Spinal cord (tissue), 10 donors: ENCODE measurements at places on chromosomes 5 and 9. TPM values are rescaled to one million over a fixed set of nuclear protein-coding genes. Genes with fewer than 3 reads are reported as not detected.

GRCh38 chr9:136609838-136610311 lies 52.8 kb upstream of the EGFL7 start:
- no peak overlapping the region for H3K27ac ChIP-seq
- no peak overlapping the region for H3K4me3 ChIP-seq
- peaks cover 74% of the 10 kb centered on the region for H3K4me1 ChIP-seq
- peaks cover 6% of the 10 kb centered on the region for H3K36me3 ChIP-seq
- no peaks in the 10 kb centered on the region for H3K27me3 ChIP-seq
- no peak for DNase-seq

The MYOZ3 gene
- 5.5 TPM for total RNA-seq

The WHRN gene
- total RNA-seq = 8.9 TPM

The ICE1 gene
- 35.7 TPM for total RNA-seq

The MORN5 gene
- total RNA-seq = 18.7 TPM

- no peak overlapping the region for H3K4me3 ChIP-seq
- H3K27me3 ChIP-seq = no peaks in the 10 kb centered on the region
- DNase-seq = no peak
- H3K4me1 ChIP-seq = peaks cover 81% of the 10 kb centered on the region
- peak overlapping the region; percentile 33 for H3K27ac ChIP-seq
- H3K36me3 ChIP-seq = peaks cover 81% of the 10 kb centered on the region
Measured at GRCh38 chr9:134057751-134058701, 9.8 kb downstream of the BRD3 start.
